ENCODE measurements at places on chromosomes 16 and 17.

- no peak for DNase-seq
Observed at GRCh38 chr17:82195675-82196672, 16.7 kb downstream of the CCDC57 start.

DNA sequence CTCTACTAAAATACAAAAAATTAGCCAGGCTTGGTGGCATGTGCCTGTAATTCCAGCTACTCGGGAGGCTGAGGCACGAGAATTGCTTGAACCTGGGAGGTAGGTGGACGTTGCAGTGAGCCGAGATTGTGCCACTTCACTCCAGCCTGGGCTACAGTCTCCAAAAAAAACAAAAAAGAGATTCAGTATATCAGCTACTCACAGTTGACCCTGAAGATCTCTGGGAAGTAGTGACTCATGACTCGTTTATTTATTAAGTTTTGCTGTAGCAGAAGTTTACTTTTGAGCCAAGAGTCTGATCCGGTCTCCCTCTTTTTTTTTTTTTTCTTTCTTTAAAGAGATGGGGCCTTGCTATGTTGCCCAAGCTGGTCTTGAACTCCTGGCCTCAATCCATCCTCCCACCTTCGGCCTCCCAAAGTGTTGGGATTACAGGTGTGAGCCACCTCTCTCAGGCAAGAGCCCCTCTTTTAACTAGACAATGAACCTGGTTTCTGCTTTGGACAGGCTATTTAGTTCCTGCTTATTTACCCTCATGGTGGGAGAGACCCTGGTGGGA, 4.4 kb downstream of the MVP start:
- no peak for DNase-seq

DNA sequence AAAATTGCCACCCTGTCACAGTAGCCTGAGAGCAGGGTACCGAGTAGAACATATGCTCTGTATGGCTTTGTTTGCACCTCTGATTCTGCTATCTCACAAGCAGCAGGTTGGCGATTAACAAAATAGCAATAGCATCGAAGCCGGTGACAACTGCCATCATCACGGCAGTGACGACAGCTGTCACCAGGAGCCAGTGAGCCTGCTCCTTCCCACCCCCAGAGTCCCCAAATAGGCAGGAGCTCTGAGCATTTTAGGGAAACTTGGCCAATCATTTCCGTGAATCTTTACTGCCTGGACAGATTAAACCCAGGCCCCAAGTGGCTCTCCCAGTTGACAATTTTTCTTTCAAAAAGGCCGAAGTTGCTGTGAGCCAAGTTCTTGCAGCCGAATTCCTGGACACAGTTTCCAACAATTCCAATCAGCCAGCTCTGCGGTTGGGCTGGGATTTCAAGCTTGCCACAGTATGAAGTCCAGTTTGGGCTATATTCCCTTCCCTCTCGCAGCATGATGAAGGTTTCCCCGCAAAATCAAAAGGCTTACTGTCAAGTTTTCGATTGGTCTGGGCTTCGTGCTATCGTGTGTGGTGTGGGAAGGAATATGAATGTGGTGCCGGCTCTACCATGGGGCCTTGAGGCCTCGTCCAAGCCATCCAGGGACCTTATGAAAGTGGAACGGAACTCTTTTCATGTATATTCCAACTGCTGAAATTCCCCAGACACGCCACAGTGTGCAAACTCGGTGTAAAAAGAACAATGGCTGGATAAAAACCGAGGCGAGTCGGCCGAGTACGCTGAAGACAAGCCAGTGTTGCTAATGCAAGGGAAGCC, 186.6 kb downstream of the C16orf78 start:
- no peak for DNase-seq

GRCh38 chr17:2631211-2631610, 37.8 kb downstream of the PAFAH1B1 start:
- no peak for DNase-seq

DNA sequence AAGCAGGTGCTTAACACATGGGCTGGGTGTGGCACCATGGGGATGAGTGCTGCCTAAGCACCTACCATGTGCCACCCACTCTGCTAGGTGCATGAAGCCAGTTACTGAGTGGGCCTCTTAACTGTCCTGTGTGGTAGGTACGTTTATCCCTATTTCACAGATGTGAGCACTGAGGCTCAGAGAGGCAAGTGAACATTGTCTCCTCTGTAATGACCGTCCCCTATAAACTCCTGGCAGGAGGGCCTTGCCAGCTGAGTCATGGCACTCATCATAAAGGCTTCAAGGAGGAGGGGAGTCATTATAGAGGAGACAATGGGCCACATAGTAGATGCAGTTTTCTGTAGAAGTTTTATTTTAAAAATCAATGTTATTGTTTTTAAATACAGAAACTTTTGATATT, 79.1 kb downstream of the RAB11FIP4 start:
- DNase-seq, result no peak

GRCh38 chr16:62102588-62102987, 66.3 kb upstream of the CDH8 start:
- no peak for DNase-seq

- no peak for DNase-seq
Observed at GRCh38 chr17:45432405-45433158, at the start of gene ARHGAP27. ARHGAP27 (minus strand) TSS chr17:45432870; CDS start chr17:45430279, 2,591 bp downstream.

DNA sequence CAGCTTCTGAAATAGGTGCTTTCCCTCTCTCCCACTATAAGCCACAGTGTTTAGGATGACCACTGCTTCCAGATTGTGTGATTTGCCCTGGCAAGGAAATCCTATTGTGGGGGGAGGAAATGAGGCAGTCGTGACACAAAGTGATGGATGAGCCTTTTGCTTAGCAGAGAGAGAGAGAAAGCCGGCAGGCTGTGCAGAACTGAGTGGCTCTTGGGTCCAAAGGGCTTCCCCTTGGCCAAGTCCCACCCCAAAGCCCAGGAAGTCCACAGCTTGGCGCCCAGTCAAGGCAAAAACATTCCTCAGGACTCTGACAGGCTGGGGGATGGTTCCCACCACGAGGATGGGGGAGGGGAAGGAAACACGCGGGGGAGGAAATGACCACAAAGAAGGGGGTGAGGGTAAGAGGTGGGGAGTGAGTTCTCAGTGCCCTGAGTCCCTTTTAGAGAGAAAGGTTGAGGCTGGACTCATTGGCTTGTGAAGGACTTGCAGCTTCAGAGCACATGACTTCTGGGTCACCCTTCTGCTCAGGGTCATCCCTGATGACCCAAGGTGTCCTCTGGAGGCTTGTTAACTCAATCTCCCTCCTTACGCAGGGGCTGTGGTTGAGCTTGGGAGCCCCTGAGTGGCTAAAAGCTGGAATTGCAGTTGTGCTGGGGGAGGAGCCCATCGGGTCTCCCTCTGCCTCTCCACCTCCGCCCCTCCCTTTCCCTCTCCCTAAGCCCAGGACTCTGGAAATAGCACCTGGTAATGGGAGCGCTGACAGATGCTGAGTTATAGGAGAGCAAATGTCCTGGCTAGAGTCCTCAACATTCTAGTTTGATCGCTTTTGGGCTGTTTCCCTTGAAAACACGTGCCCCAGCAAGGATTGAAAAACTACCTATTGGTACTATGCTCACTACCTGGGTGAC, 10.3 kb upstream of the MSL1 start:
- peak; percentile 48 for DNase-seq

DNA sequence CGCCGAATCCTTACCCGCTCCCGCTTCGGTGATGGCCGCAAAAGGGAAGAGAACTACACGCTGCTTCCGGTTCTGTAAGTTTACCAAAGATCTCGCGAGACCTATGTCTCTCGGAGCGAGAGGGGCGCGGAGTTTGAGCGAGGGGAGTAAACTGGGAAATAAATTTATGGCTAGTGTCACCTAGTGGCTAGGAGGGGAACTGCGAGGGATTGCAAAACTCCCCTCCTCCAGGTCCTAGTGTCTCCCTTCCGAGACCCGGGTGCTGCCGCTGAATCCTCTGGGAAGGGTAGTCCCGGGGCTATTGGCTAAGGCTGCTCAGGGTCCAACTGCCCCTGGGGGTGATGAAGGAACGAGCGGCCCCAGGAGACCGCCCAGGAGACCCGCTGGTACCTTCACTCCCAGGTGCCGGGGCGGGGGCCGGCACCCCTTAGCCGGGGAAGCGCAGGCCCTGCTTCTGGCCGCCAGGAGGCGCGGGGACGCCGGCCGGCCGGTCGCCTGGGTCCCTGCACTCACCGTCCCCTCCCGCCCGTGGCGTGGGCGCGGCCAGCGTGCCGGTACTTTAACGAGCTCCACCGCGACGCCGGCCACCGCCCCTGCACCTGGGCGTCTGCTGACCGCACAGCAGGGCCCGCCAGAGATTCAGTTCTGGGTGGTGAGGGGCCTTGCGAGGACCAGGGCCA, at the start of gene RPL26:
TSS of gene RPL26 (minus strand) at position 51 of the 680 bp plus-strand sequence. CDS start 883 bp downstream, outside the sequence.
- DNase-seq, result peak; percentile 87

DNA sequence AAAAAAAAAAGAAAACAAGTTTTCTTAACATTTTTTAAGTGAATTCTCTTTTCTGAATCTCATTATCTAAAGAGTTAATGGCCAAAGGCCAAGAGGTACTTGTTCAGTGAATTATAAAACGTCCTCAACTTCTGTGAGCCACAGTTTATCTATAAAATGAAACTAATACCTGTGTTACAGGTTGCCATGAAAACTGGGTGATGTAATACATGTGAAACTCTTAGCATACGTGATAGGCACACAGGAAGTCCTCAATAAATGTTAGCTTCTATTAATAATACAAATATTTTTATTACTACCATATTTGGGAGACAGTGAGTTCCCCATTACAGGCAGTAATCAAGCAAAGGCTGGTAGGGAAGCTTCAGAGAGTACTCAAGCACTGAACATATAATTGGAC, 13.5 kb upstream of the INPP5K start:
- DNase-seq, result no peak

DNA sequence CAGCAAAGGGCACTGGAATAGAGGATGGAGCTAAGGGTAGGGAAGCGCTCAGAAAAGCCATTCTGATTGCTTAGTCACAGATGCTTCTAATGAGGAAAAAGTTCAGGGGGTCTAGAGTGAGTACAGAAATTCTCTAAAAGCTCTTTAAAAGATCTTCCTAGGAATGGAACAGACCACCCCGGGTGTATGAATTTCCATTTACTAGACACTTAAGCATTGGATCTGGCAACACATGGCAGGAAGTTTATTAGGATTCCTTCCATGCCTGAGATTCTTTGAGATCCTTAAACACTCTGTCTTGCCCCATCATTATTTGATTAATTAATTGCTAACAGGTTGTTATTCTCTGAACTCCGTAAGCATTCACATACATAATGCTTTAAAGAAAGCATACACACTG, 8.5 kb downstream of the KRTAP9-7 start:
- DNase-seq, result no peak

DNA sequence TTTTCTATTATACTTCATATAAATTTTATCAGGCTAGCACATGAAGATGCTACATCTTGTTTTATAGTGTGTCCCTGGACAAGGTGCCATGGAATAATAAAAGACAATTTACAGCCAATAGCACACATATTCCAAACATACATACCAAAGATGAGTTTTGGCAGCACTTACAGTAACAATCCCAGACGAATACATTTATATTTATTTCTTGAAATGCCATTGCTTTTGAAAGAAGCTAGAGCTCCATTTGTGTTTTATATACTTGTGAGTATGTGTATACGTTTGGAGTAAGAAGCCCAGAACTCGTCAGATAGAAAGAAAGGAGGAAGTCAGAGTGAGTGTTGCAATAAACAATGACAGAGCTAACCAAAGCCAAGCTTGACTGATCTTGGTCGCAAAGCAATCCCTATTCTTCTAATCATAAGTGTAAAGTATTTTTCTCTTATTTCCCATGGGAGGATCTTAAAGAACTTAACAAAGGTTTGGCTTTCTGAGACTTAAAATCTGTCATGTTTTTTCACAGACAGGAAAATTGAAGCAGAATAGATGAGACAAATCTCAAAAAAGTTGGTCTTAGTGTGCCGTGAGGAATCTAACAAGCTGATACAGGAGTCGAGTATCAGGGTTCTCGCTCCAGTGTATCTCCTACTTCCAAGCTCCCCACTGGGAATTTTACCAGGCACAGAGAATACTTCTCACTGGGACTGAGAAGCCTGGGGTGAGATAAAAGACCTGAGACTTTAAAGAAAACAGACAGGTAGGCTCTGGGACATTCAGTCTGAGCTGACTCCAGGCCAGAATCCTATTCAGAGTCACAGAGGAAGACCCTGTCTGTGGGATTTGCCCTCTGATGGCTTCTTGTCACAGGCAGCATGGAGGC, 175.4 kb downstream of the AATF start:
- no peak for DNase-seq

DNA sequence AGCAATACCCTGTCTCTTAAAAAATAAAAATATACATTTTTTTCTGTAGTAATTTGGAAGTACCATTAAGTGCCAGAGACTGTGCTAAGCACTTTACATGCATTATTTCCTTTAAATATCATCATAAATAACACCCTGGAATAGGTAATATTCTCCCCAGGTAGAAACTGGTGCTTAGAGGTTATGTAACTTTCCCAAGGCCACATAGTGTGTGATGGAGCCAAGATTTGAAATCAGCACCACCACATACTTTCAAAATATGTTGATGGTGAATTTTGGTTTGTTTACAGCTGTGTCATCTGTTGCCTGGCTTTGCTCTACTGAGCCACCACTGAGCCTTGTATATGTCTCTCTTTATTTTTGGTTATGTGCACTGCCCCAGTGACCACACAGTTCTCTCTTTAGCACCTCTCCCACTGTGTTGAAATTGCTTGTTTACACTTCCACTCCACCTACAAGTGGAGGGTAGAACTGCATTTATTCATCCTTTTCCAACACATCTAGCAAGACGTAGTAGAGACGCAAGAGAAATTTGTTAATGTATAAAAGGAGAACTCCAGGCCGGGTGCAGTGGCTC, 19.0 kb upstream of the NBR1 start:
- DNase-seq, result no peak

GRCh38 chr16:77856438-77857160, 68.2 kb downstream of the VAT1L start:
- no peak for DNase-seq

GRCh38 chr16:2026461-2027023, at the start of gene NHERF2:
NHERF2 (plus strand) TSS chr16:2026902; CDS start chr16:2027006, 104 bp downstream.
- DNase-seq, result no peak

DNA sequence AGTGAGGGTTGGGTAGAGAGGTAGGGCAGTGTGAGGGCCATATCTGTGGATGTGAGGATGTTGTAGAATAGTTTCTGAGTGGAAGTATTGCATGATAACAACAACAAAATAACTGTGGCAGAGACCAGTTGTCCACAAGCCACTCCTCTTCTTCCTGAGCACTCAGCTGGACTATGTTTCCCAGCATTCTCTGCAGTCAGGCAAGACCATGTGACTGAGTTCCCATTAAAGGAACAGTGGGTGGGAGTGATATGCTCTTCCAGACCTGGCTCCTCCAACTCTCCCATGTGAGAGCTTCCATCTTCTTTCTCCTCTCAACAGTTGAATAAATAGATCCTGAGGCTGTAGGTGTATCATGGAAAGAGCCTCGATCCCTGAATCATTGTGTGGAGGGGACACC, 272.4 kb downstream of the CBLN1 start:
- no peak for DNase-seq

- no peak for DNase-seq
Observed at GRCh38 chr17:4940555-4941318, 669 bp downstream of the RNF167 start.

- DNase-seq, result no peak
Observed at GRCh38 chr16:3503523-3503922, 2.7 kb downstream of the CLUAP1 start.

- DNase-seq, result no peak
Observed at GRCh38 chr17:19410091-19410490, 941 bp upstream of the RNF112 start.
